ENCODE measurements at places on chromosomes 6 and 20. TPM values are rescaled to one million over a fixed set of nuclear protein-coding genes. Genes with fewer than 3 reads are reported as not detected.

DNA sequence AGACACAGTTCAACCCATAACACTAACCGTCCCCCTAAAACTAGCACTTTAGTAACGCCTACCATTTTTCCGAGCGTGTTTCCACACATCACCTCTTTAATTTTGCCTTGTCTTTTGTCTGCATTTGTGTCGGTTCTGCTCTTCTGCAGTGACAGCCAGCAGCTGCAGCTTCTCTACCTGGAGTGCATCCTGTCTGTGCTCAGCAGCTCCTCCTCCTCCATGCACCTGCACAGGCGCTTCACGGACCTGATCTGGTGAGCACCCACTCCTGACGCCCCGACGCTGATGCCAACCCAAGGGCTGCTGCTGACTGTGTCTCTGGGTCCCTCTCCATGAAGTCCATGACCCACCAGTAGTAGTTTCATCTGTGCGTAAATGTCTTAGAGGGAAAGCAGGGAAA, 35.4 kb upstream of the PBOV1 start:
- no peak for DNase-seq
- no peak overlapping the region for H3K4me3 ChIP-seq
- H3K27me3 ChIP-seq, result peaks cover 7% of the 10 kb centered on the region

- H3K27me3 ChIP-seq, result no peaks in the 10 kb centered on the region
- no peak for DNase-seq
- H3K4me1 ChIP-seq, result peaks cover 67% of the 10 kb centered on the region
- H3K27ac ChIP-seq, result peak overlapping the region; percentile 84
These were observed 30.9 kb downstream of the MAP3K5 start for GRCh38 chr6:136761227-136761922.

DNA sequence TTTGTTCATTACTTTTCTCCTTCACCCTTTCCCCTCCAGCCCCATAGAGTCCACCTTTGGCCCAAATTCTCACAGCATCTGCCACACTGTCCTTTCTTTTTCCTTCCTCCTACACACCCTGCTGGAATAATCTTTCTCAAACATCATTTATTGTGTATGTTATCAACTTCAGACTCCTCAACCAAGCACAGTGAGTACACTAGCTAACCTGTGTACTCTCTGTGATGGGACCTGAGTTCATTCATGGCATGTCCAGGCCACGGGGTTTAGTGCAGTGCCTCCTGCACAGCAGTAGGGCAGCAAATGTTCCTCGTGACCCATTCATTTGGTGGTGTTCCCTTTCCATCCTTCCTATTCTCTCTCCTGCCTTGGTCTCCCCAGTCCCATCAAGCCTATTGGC, 7.1 kb upstream of the ARMC12 start:
- no peak for DNase-seq
- no peaks in the 10 kb centered on the region for H3K36me3 ChIP-seq
- peaks cover 59% of the 10 kb centered on the region for H3K4me1 ChIP-seq
- H3K27me3 ChIP-seq, result no peaks in the 10 kb centered on the region
- H3K4me3 ChIP-seq, result peak overlapping the region; percentile 12
- peak overlapping the region; percentile 30 for H3K27ac ChIP-seq

GRCh38 chr6:72704979-72705378, 83.1 kb downstream of the KCNQ5 start:
- no peaks in the 10 kb centered on the region for H3K27me3 ChIP-seq
- no peak overlapping the region for H3K27ac ChIP-seq
- peaks cover 3% of the 10 kb centered on the region for H3K36me3 ChIP-seq
- no peak for DNase-seq
- no peak overlapping the region for H3K4me3 ChIP-seq

DNA sequence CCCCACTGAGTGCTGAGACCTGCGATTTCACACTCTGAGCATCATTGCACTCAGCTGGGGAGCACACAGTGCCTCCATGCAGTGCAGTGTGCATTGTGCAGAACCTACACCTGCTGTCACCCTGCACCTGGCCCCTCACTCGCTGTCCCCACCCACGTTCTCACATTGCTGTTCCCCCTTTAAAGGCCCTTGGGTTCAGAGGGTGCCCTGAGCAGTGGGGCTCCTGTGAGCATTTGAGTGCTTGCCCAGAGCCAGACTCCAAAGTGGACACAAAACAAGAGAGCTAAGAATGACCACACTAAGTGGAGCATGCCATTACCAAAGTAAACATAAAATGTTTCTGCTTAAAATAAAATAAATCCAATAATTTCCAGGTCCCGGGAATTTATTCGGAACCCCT, 131.0 kb upstream of the CST7 start:
- no peak overlapping the region for H3K4me3 ChIP-seq
- no peak for DNase-seq
- no peak overlapping the region for H3K27ac ChIP-seq
- H3K4me1 ChIP-seq, result peaks cover 6% of the 10 kb centered on the region
- peaks cover 5% of the 10 kb centered on the region for H3K27me3 ChIP-seq

SRSF3 gene
- total RNA-seq, result 494 TPM

NRSN2 gene
- total RNA-seq, result 12.8 TPM

DNA sequence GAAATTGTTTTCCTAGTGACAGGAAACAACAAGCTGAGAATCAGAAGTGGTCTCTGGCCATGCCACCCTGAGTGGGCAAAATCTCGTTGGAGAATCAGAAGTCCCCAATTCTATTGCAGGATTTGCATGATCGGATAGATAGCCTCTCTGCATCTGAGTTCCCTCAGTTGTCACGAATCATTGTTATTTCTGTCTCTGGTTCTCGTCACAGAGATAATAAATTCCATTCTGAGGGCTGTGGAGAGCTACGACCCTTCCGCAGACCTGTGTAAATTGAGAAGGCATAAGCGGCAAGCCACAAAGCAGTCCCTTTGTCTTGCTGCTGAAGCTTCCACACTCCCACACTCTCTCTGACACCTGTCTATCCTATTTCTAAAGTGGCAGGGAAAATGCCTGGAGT, 102.4 kb upstream of the CNR1 start:
- H3K27me3 ChIP-seq, result peaks cover 7% of the 10 kb centered on the region
- no peaks in the 10 kb centered on the region for H3K4me1 ChIP-seq
- H3K4me3 ChIP-seq, result no peak overlapping the region
- no peaks in the 10 kb centered on the region for H3K36me3 ChIP-seq

POU3F2 gene
- not detected for total RNA-seq

SPATS1 gene
- not detected for total RNA-seq

DNA sequence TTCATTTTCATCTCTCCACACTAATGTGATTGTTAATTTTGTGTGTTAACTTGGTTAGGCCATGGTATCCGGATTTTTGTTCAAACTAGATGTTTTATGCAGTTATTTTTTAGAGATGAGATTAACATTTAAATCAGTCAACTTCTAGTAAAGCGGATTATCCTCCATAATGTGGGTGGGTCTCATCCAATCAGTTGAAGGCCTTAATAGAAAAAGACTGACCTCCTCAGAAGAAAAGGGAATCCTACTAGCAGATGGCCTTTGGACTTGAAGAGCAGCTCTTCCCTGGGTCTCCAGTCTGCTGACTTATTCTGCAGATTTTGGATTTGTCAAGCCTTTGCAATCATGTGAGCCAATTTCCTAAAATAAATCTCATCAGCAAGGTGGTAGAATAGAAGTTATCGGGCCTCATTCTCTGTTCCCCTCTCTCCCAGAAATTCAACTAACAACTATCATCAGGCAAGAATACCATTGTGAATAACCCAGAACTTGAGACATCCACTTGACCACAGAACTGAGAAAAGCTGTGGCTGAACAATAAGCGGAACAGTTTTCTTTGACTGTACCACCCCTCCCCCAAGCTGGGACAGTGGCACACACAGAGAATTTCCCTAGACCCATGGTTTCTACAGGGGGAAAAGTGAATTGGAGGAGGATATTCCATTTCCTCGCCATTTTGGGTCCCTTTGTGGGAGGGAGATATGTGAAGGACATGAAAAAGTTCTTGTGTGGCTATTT, 323.0 kb downstream of the UTRN start:
- no peak overlapping the region for H3K4me3 ChIP-seq
- no peaks in the 10 kb centered on the region for H3K27me3 ChIP-seq
- H3K36me3 ChIP-seq, result peaks cover 30% of the 10 kb centered on the region
- H3K27ac ChIP-seq, result no peak overlapping the region
- peaks cover 3% of the 10 kb centered on the region for H3K4me1 ChIP-seq

DNA sequence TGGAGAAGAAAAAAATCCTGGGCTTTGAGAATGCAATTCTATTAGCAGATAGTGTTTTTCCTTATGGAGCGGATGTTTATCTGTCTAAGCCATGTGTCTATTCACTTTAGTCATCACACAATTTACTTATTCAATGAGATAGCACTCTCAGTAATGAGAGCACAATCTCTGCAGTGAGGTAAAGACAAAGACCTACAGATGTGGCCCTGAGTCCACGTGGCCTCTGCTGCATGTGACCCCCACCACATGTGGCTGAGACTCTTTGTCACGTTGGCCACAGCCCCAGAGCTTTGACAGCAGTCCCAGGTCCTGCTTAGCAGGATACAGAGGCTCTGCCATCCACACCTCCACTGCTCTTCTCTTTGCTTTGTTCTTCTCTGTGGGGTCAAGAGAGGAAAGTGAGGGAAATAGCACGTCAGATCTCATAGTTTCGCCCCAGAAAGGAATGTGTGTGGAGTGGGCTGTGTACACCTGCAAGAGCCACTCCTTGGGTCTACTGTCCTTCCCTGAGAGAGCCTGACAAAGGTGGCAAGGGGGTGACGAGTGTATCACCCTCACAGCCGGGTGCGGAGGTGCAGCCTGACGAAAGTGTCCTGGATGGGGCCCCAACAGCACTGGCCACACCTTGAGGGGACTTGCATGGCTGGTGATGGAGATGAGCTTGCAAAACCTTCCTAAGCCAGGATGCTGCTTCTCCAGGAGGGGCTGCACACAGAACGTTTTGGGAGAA, 40.7 kb downstream of the ZNF831 start:
- DNase-seq, result no peak
- H3K27me3 ChIP-seq, result no peaks in the 10 kb centered on the region
- no peak overlapping the region for H3K27ac ChIP-seq
- peaks cover 6% of the 10 kb centered on the region for H3K4me1 ChIP-seq

- no peak overlapping the region for H3K4me3 ChIP-seq
- no peak overlapping the region for H3K27ac ChIP-seq
- DNase-seq, result no peak
- H3K27me3 ChIP-seq, result peaks cover 8% of the 10 kb centered on the region
- no peaks in the 10 kb centered on the region for H3K36me3 ChIP-seq
- no peaks in the 10 kb centered on the region for H3K4me1 ChIP-seq
These were observed 16.2 kb upstream of the VAPB start for GRCh38 chr20:58372806-58373205.

DNA sequence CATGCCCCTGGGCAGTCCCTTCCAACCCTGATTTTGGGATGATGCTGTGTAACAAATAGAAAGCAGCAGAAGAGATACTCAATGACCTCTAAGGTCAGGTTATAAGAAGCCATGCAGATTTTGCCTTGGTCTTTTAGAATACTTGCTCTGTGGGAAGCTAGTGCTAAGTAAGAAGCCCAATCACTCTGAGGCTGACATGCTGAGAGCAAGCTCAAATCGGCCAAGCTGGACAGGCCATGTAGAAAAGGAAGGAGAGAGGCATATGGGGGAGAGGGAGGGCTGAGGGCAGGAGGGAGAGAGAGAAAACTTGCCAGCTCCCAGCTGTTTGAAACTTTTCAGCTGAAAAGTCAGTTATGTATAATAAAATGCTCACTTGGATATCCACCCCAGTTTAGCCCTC, 1021.6 kb upstream of the MAP3K7 start:
- H3K36me3 ChIP-seq, result no peaks in the 10 kb centered on the region
- no peaks in the 10 kb centered on the region for H3K27me3 ChIP-seq
- H3K27ac ChIP-seq, result no peak overlapping the region
- DNase-seq, result no peak
- H3K4me3 ChIP-seq, result no peak overlapping the region

GRCh38 chr20:63748934-63749270, 9.3 kb downstream of the SLC2A4RG start:
- no peak for DNase-seq
- H3K27ac ChIP-seq, result no peak overlapping the region
- H3K36me3 ChIP-seq, result no peaks in the 10 kb centered on the region
- no peaks in the 10 kb centered on the region for H3K27me3 ChIP-seq
- no peaks in the 10 kb centered on the region for H3K4me1 ChIP-seq

BPIFB2 gene
- not detected for total RNA-seq

PAX1 gene
- total RNA-seq, result not detected

DNA sequence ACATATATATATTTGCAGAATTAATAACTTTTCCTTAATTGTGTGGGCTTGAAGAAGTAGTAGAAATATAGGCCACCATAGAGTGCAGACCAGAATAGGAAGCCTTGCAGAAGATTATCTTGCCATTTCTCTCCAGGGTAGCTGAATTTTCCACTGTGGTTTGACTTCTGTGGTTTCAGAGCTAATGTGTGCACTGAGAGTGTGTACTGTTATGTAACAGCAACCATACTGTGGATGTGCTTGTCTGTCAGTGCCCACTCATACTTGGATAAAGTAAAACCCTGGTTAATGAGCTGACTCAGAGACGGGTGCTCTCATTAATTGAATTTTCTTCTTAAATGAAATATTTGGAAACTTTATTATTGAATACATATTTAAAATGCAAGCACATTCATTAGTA, 57.2 kb downstream of the CEP43 start:
- no peak for DNase-seq
- H3K27ac ChIP-seq, result no peak overlapping the region
- H3K27me3 ChIP-seq, result no peaks in the 10 kb centered on the region
- H3K4me3 ChIP-seq, result no peak overlapping the region
- peaks cover 23% of the 10 kb centered on the region for H3K4me1 ChIP-seq
- H3K36me3 ChIP-seq, result no peaks in the 10 kb centered on the region

GRM1 gene
- not detected for total RNA-seq

- no peak overlapping the region for H3K4me3 ChIP-seq
- H3K27me3 ChIP-seq, result no peaks in the 10 kb centered on the region
- no peaks in the 10 kb centered on the region for H3K36me3 ChIP-seq
These were observed 31.1 kb downstream of the UTRN start for GRCh38 chr6:144315981-144316861.

DNA sequence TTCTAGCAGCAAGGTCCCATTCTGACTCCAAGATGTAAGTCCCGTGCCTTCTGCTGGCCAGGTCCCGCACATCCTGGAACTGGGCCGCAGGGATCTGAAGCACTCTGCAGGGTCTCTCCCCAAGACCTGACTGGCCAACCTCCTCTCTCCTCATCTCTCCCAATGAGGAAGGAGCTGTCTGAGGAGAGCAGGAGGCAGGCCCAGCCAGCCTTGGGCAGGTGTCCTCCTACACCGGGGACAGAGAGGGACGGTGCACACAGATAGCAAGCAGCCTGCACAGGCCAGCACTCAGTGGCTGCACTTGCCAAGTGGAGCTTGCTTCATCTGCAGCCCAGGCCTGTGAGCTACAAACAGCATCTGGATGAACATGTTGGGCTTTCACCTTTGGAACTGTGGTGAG, 76.8 kb upstream of the CD93 start:
- H3K27ac ChIP-seq, result no peak overlapping the region
- H3K4me3 ChIP-seq, result no peak overlapping the region
- H3K4me1 ChIP-seq, result no peaks in the 10 kb centered on the region
- no peaks in the 10 kb centered on the region for H3K36me3 ChIP-seq

GRCh38 chr20:23932256-23932655, 52.7 kb upstream of the CST5 start:
- peaks cover 2% of the 10 kb centered on the region for H3K27me3 ChIP-seq
- DNase-seq, result no peak
- H3K36me3 ChIP-seq, result no peaks in the 10 kb centered on the region
- no peak overlapping the region for H3K4me3 ChIP-seq
- no peak overlapping the region for H3K27ac ChIP-seq

GRCh38 chr6:143603455-143603854, 74.3 kb upstream of the PHACTR2 start:
- H3K4me3 ChIP-seq, result no peak overlapping the region
- peaks cover 1% of the 10 kb centered on the region for H3K4me1 ChIP-seq
- no peaks in the 10 kb centered on the region for H3K36me3 ChIP-seq
- no peaks in the 10 kb centered on the region for H3K27me3 ChIP-seq
- H3K27ac ChIP-seq, result no peak overlapping the region
- DNase-seq, result no peak

LAMA5 gene
- 19.8 TPM for total RNA-seq

NHLRC1 gene
- 0.88 TPM for total RNA-seq
